ENCODE measurements at places on chromosomes 2 and 18. TPM values are rescaled to one million over a fixed set of nuclear protein-coding genes. Genes with fewer than 3 reads are reported as not detected.

GRCh38 chr2:182444806-182445205 lies 18.0 kb upstream of the PDE1A start:
- no peak for ATAC-seq

- ATAC-seq, result peak; percentile 11
These were observed 40.6 kb downstream of the ASAP2 start for GRCh38 chr2:9247177-9247576.

DNA sequence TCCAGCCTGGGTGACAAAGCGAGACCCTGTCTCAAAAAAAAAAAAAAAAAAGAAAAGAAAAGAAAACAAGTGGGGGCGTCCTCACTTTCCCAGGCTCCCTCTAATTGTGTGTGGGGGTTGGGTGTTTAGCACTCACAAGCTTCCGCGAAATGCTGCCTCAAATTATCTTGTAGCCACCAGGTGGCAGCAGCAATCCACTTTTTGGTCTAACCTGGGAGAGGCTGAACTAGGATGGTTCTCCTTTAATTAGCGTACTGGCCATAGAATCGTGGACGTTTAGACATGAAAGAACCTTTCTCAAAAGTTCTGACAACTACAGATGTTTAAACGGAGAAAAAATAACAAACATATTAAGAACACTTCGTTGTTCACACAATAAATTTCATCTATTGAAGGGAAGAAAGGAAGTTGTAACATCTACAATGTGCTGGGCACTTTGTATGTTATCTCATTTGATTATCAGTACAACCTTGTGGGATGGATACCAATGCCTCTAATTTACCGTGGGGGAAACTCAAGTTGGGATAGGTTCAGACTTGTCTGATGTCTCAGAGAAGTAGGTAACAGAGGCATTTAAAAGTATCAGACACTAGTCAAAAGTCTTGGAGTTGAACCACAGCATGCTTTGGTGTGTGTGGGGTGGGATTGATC lies 122.7 kb upstream of the NABP1 start:
- ATAC-seq, result peak; percentile 97

- no peak for ATAC-seq
These were observed 30.8 kb downstream of the SANBR start for GRCh38 chr2:61096438-61096837.

DNA sequence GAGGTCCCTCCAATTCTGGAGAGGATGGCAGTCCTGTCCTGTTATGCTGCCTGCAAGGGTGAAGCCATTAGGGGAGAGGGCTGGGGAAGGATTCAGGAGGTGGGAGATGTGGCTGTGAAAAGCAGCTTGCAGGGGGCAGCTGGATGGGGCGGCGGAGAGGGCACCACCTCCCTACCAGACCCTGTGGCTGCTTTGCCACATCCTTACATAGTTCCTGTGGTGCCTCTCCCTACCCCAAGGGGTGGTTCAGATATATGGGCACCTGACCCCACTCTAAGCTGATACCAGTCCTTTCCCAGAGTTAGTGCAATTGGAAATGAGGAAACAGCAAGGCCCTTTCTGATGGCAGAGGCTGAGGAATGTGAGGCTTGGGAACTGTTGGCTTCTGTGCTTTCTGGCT lies 6.1 kb upstream of the ACOXL start:
- no peak for ATAC-seq

DNA sequence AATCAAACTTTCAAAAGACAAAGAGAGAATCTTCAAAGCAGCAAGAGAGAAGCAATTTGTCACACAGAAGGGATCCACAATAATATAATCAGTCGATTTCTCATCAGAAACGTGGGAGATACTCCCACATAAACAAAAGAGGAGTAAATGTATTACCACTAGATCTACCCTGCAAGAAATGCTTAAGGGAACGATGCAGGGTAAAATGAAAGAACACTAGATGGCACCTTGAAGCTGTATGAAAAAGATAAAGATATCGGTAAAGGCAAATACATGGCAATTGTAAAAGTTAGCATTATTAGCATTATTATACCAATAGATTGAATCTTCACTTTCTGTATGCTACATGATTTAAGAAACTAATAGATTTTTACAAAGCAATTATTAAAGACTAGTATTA lies 677.0 kb downstream of the SUCLG1 start:
- no peak for ATAC-seq

- peak; percentile 69 for ATAC-seq
These were observed 55.5 kb downstream of the PIGN start for GRCh38 chr18:62131301-62131909.

- ATAC-seq, result no peak
These were observed 24.1 kb downstream of the CABLES1 start for GRCh38 chr18:23159344-23159743.

DNA sequence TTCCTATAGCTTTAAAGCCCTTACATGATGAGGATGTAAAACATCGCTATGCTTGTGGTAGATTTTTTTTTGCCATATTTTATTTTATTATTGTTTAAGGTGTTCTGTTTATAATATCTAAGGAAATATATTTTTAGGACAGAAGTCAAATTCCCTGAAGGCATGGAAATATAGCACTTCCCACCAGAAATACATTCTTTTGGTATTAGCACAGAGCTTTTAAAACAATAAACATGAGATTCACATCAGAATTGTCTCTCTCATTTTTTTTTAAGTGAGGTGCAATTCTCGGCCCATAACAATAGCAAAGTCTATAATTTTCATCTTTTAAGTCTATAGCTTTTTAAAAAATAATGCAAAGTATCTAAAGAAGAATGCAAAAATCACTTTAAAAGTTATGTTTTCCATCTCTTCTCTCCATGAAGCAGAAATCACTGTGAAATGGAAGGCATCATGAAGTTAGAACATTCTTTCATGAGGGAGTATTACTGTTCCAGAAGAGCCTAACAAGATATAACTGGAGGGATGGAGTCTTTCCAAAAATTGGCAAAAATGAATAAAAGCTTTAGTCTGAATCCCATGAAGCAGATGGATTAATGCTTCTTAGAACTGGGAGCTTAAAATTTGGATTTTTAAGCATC lies 283.6 kb upstream of the TRIB2 start:
- no peak for ATAC-seq

GRCh38 chr2:201358684-201359083 lies 1.5 kb upstream of the FLACC1 start:
- no peak for ATAC-seq

DNA sequence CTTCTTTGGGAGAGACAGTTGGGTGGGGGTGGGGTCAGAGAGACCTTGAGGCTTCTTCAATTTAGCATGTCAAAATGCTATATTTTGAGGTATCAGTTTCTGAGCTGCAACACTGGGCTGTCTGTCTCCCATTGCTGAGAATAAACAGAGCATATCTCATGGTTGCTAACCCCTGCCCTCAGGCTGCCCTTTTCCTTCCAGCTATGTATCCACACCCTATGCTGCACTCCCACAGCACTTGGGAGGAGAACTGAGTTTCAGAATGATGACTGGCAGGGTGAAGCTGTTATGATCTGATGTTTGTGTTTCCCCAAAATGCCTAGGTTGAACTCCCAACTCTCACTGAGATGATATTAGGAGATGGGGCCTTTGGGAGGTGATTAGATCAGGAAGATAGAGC lies 794.0 kb downstream of the RNF144A start:
- no peak for ATAC-seq

DNA sequence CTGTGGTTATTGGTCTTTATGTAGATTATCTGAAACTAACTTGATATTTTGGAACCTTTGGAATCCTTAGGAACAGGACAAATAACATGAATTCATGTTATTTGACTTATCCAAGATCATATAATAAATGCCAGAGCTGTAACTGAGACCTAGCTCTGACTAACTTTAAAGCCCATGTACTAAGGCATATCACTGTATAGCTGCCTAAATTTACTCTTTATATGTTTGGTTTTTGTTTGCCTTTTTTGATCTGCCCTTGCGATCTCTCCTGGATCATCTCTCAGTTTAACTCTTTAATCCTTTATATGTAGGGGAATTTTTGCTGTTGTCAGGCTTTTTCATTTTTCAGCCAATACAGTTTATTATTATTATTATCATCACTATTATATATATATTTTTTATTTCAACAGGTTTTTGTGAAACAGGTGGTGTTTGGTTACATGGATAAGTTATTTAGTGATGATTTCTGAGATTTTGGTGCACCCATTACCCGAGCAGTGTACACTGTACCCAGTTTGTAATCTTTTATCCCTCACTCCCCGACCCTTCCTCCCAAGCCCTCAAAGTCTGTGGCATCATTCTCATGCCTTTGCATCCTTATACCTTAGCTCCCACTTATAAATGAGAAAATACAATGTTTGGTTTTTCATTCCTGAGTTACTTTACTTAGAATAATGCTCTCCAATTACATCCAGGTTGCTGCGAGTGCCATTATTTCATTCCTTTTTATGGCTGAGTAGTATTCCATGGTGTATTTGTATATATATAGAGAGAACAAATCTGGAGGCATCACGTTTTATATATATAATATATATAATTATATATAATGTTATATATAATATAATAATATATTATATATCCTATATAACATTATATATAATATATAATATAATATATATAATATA lies 48.9 kb downstream of the APLF start:
- ATAC-seq, result no peak

DNA sequence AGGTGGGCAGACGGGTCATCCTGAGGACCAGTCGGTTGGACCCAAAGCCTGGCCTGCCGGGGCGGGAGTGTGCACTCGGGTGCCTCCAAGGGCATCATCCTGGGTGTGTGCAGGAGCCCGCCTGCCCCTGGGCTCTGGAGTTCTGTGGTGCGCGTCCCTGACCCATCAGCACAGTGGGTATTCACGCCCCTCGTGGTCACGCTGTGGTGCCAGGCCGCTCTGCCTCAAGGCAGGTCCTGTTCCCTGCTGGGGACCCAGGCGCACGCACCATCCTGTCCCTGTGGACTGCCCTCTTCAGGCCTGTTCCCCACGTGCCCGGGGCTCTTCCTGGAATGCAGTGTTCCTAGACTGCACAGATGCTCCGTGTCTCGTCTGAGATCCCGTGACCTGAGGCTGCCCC lies 14.3 kb upstream of the D2HGDH start:
- no peak for ATAC-seq

DNA sequence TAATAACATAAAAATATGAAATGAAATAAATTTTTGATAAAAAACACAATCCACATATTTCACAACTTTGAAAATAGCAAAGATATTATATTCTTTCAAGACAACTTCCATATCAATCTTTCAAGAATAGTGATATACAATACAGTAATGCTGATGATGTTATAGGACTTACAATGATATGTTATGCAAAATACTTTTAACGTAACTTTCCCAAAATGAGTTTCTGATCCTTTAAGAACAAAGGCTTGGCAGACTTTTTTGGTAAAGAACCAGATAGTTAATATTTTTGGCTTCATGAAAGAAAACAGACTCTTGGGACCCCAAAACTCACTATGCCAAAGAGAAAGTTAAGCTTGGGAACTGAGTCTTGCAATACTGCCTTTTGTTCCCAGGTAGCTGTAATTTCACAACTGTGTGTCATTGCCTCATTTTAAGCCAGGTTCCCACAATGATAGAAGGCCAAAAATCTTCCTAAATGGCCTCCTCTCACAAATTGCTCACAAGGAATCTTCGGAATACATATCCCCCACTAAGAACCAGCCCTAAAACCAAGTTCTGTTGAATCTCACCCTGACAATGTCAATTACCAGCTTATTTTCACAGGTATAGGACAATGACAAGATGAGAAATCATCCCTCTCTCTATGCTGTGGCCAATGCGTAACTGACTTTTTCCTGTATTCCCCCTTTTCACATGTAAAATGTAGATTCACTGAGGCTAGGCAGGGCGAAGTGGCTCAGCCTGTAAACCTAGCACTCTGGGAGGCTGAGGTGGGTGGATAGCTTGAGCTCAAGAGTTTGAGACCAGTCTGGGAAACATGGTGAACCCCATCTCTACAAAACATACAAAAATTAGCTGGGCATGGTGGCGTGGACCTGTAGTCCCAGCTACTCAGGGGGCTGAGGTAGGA lies 54.8 kb upstream of the STRN start:
- ATAC-seq, result no peak

- ATAC-seq, result peak; percentile 43
These were observed 5.4 kb upstream of the SATB2 start for GRCh38 chr2:199462956-199463692.

DNA sequence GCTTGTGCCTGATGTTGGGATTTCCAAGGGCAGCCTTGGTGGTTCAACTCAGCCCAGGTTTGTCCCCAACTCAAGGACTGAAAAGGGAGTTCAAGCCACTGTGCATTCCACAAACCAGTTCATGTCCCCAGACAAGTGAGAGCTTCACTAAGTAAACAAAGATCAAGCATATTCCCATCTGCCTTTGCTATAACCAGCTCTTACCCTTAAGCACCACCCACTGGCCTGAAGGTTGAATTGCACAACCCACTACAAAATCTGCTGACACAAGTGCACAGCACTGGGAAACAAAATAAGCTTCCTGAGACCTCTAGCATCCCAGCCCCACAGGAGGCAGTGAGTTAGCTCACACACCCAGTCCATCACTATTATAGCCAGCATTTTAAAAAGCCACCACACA lies 516.7 kb downstream of the NR4A2 start:
- ATAC-seq, result no peak

- no peak for ATAC-seq
These were observed 10.6 kb upstream of the SLC39A10 start for GRCh38 chr2:195646424-195646823.

- ATAC-seq, result no peak
These were observed 142.9 kb upstream of the ZNF521 start for GRCh38 chr18:25494888-25495287.

GRCh38 chr18:35491700-35492077 lies 6.1 kb downstream of the INO80C start:
- ATAC-seq, result peak; percentile 89

- no peak for ATAC-seq
These were observed 19.2 kb downstream of the FANCL start for GRCh38 chr2:58221909-58222308.

DNA sequence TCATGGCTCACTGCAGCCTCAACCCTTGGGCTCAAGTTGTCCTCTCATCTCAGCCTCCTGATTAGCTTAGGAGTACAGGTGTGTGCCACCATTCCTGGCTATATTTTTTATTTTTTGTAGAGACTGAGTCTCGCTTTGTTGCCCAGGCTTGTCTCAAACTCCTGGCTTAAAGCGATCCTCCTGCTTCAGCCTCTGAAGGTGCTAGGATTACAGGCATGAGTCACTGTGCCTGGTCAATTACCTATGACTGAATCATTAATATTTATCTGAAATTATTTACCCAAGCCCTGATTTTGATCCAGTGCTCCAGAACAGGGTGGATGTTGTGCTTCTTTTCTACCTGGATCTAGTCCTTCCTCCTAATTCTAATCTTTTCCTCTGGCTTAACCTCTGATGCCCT lies 87.8 kb downstream of the MAP2 start:
- no peak for ATAC-seq

DNA sequence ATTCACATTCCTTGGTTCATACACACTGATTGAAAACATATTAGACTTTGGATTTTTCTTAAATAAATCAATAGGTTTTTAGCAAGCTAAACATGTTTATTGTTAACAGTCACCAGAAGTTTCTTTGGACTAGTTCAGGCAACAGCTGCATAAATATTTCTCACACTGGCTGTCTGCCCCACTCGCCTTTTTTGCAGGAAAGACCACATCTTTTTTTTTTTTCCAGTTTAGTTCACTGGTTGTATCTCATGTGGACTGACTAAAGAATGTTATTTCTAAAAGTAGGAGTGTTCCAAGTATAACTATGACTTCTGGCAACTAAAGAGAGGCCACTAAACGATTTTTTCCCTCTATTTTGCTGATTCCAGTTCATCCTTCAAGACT lies 31.1 kb downstream of the SLC40A1 start:
- no peak for ATAC-seq

Gene SNED1
- 1.4 TPM for total RNA-seq

Gene CDCA7
- 27.5 TPM for total RNA-seq

Gene C2orf15
- 0.75 TPM for total RNA-seq

Gene DPP4
- total RNA-seq, result 1.9 TPM

Gene ALPP
- total RNA-seq, result not detected

Gene SCYGR7
- not detected for total RNA-seq

Gene LAPTM4A
- 50.8 TPM for total RNA-seq

Gene VAMP5
- 4.1 TPM for total RNA-seq
